ENCODE measurements at places on chromosomes 16 and 17.

- no peak for DNase-seq
Observed at GRCh38 chr17:78316115-78316866, 43.6 kb downstream of the SOCS3 start.

GRCh38 chr16:20074099-20074991, 655 bp upstream of the GPR139 start:
- DNase-seq = no peak

DNA sequence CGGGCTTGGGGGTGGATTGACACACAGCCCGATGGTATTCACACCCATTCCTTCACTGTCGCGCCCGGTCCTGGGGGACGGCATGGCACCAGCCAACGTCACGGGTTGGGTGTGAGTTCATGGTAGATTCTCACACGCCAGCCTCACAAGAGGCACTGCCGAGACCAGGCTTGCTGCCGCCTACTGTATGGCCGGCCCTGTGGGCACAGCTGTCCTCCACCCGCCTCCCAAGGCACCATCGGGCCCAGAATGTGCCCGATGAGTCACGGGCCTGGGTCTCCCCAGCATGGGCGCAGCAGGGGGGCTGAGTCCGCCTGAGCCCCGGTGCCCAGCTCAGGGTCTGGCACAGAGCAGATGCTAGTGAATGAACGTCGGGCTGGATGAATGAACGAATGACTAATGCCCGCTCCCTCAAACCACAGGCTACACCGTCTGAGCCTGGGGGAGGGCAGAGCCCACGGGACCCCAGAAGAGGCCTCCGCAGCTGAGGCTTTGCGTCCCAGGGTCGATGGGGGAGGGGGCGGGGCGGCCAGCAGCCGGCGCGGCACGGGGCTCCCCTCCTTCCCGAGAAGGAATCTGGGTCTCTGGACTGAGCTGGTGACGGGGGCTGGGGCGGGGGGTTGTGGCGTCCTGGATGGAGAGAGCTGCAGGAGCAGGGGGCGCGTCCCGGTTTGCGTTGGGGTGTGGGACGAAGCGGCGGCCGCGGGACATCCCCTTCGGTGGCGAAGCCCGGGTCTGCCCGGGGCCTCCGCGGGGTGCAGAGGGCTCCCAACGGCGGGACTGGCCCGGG, 829 bp downstream of the PITPNM3 start:
- no peak for DNase-seq

- DNase-seq = no peak
Observed at GRCh38 chr16:19400711-19401110, 17.0 kb upstream of the TMC5 start.

DNA sequence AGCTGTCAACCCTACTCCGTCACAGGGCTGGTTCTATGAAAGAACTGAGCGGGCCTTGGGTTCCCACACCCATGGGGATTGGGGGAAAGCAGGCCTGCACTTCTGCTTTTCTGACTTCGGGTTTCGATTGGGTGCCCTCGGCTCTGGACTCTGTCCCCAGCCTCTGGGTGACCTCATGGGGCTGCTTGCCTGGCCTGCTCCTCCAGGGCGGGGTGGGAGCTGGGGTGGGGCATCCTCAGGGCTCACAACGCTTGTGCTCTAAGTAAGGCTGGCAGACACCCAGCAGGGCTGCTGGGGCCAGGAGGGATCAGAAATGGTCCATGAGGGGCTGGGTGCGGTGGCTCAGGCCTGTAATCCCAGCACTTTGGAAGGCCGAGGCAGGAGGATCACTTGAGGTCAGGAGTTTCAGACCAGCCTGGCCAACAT, 19.2 kb downstream of the ARHGAP27 start:
- no peak for DNase-seq
